Activated T-cell treated with anti-CD3 and anti-CD28 coated beads for 48 hours (primary cell): ENCODE measurements at places on chromosomes 3 and 15.
A peak's percentile ranks its signal among the peaks of the same experiment; 100 is the strongest.

- DNase-seq: no peak
Measured at GRCh38 chr3:143433787-143434378, 314.3 kb downstream of the CHST2 start.

DNA sequence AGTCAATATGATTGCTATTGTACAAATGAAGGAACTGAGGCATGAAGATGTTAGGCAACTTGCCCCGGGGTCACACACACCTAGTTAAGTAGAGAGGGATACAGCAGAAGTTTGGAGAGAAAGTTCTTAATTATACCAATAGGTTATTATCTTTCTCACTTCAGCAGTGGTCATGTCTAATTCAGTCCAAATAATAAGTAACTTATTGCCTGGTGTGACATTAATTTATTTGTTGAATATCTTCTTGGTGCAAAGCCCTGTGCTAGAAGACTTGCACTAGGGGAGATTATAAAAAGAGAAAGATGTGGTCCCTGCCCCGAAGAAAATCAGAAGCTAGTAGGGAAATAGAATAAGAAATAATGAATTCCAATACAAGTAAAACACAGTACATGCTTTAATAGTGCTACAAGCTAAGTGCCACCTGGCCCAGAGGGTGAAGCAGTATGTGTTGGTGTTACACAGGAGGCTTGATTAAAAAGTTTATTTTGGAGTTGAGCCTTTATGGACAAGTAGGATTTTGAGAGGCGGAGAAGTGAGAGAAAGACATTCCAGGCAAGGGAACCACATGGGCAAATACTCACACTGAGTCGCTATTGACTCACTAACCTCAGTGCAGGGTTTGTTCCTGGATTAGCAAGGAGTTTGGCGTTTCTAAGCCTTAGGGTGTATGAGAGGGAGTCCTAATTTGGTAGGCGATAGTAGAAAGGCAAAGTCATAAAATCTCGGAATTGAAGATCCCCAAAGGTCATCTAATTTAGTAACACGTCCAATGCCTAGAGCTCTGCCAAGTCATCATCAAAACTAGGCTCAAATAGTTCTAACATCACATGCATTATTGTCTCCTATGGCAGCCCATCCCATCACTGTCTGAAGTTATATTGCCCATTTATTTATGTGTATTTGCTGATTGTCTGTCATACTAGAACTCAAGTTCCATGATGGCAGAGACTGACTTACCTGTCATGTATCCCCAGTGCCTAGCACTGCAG lies 19.2 kb upstream of the GSK3B start:
- no peak for DNase-seq

GRCh38 chr15:25710184-25710583 lies 152.9 kb downstream of the ATP10A start:
- DNase-seq: peak; percentile 40

GRCh38 chr15:51709031-51709430 lies 27.7 kb downstream of the SCG3 start:
- no peak for DNase-seq

- no peak for DNase-seq
Measured at GRCh38 chr3:45953536-45953935, 10.3 kb downstream of the CXCR6 start.

GRCh38 chr3:107627962-107628542 lies 105.3 kb downstream of the BBX start:
- no peak for DNase-seq

- DNase-seq: no peak
Measured at GRCh38 chr3:107345822-107346405, 31.3 kb upstream of the CCDC54 start.

- DNase-seq: no peak
Measured at GRCh38 chr15:59176653-59177316, 29.9 kb upstream of the LDHAL6B start.

- DNase-seq: no peak
Measured at GRCh38 chr3:108388136-108389132, 92.1 kb downstream of the HHLA2 start.
